ENCODE measurements at places on chromosomes 12 and 14. TPM values are rescaled to one million over a fixed set of nuclear protein-coding genes. Genes with fewer than 3 reads are reported as not detected.
A peak's percentile ranks its signal among the peaks of the same experiment; 100 is the strongest.

Gene PDE3A
- total RNA-seq: 3.4 TPM

Gene LMO3
- 8.2 TPM for total RNA-seq

Gene AQP6
- total RNA-seq: not detected

Gene LTBR
- 165 TPM for total RNA-seq

Gene RNASE7
- 44.4 TPM for total RNA-seq

Gene KRT74
- 28.3 TPM for total RNA-seq

Gene BCL2L14
- total RNA-seq: not detected

Gene TAS2R20
- 2.6 TPM for total RNA-seq

Gene SIX6
- not detected for total RNA-seq

- no peaks in the 10 kb centered on the region for H3K4me1 ChIP-seq
- H3K27me3 ChIP-seq: no peaks in the 10 kb centered on the region
- no peak for DNase-seq
- H3K36me3 ChIP-seq: peaks cover 17% of the 10 kb centered on the region
- H3K4me3 ChIP-seq: no peak overlapping the region
Observed at GRCh38 chr14:52781629-52782028, 9.8 kb downstream of the GNPNAT1 start.

- no peak for DNase-seq
- H3K36me3 ChIP-seq: peaks cover 32% of the 10 kb centered on the region
- H3K27me3 ChIP-seq: no peaks in the 10 kb centered on the region
- no peak overlapping the region for H3K27ac ChIP-seq
Observed at GRCh38 chr14:61749264-61749663, 13.0 kb upstream of the SNAPC1 start.

DNA sequence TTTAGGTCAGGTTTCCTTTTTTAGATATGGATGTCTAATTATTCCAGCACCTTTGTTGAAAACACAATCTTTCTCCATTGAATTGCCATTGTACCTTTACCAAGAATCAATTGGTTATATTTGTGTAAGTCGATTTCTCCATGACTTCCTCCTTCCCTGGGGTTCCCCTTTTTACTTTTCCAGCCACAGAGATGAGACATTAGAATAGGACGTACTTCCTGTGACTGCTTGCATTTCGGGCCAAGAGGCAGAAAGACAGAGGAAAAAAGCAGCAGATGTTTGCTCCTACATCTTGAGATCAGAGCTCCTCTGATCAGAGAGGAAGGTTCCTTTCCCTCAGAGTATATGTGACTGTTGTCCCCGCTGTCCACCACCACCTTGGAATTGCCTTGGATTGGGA, 453.7 kb upstream of the RGS6 start:
- peaks cover 23% of the 10 kb centered on the region for H3K4me1 ChIP-seq
- no peaks in the 10 kb centered on the region for H3K36me3 ChIP-seq
- no peak for DNase-seq
- no peak overlapping the region for H3K4me3 ChIP-seq

DNA sequence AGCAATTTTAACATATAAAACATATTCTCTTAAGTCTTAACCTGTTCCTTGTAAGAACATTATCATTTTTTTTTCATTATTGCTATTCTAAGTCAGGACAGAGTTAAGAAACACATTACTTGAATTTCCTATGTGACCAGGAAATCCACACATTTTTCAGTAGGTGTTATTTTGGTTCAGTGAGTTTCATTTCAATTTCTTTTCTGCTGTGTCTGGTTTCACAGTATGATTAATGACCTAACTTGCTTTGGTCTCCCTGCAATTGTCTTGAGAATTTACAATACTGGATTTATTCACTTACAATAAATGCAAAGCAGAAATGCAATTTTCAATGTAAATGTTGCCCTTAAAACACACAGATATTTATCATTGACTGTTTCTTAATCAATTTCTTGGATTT, 396.9 kb upstream of the TMTC1 start:
- no peaks in the 10 kb centered on the region for H3K36me3 ChIP-seq
- DNase-seq: no peak
- H3K4me3 ChIP-seq: no peak overlapping the region
- no peaks in the 10 kb centered on the region for H3K27me3 ChIP-seq
- no peaks in the 10 kb centered on the region for H3K4me1 ChIP-seq

GRCh38 chr12:133236144-133236543, 467 bp upstream of the ANHX start:
- H3K4me3 ChIP-seq: no peak overlapping the region
- H3K36me3 ChIP-seq: no peaks in the 10 kb centered on the region
- H3K27me3 ChIP-seq: peaks cover 3% of the 10 kb centered on the region
- no peak overlapping the region for H3K27ac ChIP-seq
- no peaks in the 10 kb centered on the region for H3K4me1 ChIP-seq

GRCh38 chr14:86334355-86334754, 804.4 kb downstream of the FLRT2 start:
- H3K4me3 ChIP-seq: no peak overlapping the region
- no peaks in the 10 kb centered on the region for H3K36me3 ChIP-seq
- H3K4me1 ChIP-seq: no peaks in the 10 kb centered on the region
- no peak overlapping the region for H3K27ac ChIP-seq
- DNase-seq: no peak
- H3K27me3 ChIP-seq: no peaks in the 10 kb centered on the region

DNA sequence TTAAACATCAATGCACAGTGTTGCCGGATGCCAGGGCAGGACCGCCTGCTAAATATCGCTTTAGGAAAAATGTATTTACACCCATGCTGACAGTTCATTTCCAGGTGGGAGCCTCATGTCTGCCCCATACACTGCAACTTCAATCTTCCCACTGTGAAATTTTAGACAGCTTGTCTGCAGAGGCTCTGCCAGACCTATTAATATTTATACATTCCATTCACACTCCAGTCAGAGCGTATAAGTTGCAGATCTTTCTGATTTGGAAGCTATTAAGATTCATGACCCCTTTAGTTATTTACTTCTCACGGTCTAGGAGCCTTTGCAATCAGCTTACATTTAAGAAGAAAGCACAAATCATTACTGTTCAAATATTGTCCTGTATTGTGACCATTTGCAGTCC, 357.4 kb downstream of the ATP23 start:
- no peak overlapping the region for H3K27ac ChIP-seq

GRCh38 chr12:115697340-115697739, 580.2 kb downstream of the MED13L start:
- no peak overlapping the region for H3K4me3 ChIP-seq
- H3K36me3 ChIP-seq: no peaks in the 10 kb centered on the region
- DNase-seq: no peak
- H3K4me1 ChIP-seq: no peaks in the 10 kb centered on the region

- no peaks in the 10 kb centered on the region for H3K4me1 ChIP-seq
- H3K4me3 ChIP-seq: no peak overlapping the region
- no peak overlapping the region for H3K27ac ChIP-seq
- no peak for DNase-seq
- no peaks in the 10 kb centered on the region for H3K36me3 ChIP-seq
Observed at GRCh38 chr14:92392711-92393110, 69.7 kb downstream of the SLC24A4 start.

DNA sequence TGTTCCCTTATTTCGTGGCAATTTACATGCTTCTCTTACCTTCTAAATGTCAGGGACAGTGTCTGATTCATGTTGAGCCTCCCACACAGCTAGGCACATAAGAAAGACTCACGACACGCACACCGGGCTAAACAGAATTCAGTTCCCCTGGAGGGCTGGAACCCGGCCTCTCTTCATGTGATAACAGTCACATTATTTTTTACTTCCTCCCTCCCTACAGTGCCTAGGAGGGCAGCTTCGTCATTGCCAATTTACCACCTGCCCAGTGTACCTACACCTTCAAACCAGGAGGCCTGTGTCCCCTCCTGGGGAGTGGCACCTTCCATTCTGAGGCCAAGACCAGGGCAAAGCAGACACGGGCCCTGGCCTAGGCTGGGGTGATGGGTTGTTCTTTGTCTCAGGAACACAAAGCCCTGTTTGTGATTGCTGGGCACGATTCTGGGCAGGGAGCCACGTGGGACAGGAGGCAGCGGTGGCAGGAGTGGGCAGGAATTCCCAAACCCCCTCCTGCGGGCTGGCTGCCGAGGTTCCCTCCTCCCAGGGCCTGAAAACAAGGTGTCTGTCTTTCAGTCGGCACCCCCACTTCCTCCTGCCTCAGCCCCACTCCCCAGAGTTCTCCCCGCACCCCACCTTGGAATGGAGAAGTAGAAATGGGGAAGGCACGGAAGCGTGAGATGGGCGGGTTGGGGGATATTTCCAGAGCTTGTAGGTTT, 6.8 kb upstream of the RASAL1 start:
- H3K27me3 ChIP-seq: peaks cover 6% of the 10 kb centered on the region
- H3K27ac ChIP-seq: peak overlapping the region; percentile 75
- peaks cover 17% of the 10 kb centered on the region for H3K4me1 ChIP-seq
- peak; percentile 74 for DNase-seq

DNA sequence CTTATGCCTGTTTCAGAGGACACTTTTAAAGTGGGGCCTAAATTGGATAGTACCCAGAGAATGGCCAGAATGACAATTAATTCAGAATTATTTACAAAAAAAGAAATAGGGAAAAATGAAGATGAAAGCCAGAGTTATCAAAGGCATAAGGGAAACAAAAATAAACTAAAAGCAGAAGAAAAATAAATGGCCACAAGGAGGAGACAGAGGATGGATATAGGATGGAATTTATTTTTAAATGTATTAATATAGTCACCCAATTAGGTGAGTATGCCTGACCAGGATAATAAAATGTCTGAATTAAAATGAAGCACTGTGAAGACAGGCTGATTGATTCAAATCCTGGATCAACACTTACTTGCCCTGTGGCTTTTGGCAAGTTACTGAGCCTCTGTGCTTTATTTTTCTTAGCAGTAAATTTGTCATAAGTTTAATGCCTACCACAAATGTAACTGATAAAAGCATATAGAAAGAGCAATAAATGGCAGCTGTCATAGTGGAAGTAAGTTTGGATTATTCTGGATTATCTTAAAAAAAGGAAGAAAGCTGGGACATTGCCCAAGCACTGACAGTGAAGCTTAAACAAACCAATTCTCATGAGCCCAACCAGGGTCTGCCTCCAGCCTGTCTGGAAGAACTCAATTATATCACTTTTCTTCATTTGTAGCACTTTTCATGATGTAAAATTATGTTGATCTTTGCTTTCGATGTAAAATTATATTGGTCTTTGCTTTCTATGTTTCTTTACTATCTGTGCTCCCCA, 3.5 kb downstream of the CLEC9A start:
- H3K27me3 ChIP-seq: no peaks in the 10 kb centered on the region
- H3K4me3 ChIP-seq: no peak overlapping the region
- no peak for DNase-seq
- H3K4me1 ChIP-seq: no peaks in the 10 kb centered on the region
- H3K36me3 ChIP-seq: no peaks in the 10 kb centered on the region

GRCh38 chr12:18837025-18837424, 99.1 kb downstream of the CAPZA3 start:
- no peaks in the 10 kb centered on the region for H3K4me1 ChIP-seq
- H3K4me3 ChIP-seq: no peak overlapping the region
- no peaks in the 10 kb centered on the region for H3K36me3 ChIP-seq
- no peak overlapping the region for H3K27ac ChIP-seq
- DNase-seq: no peak
- no peaks in the 10 kb centered on the region for H3K27me3 ChIP-seq

GRCh38 chr12:18457362-18457761, 196.0 kb downstream of the PIK3C2G start:
- H3K27me3 ChIP-seq: no peaks in the 10 kb centered on the region
- no peak overlapping the region for H3K4me3 ChIP-seq
- DNase-seq: no peak
- peaks cover 5% of the 10 kb centered on the region for H3K4me1 ChIP-seq
- no peak overlapping the region for H3K27ac ChIP-seq
- no peaks in the 10 kb centered on the region for H3K36me3 ChIP-seq

DNA sequence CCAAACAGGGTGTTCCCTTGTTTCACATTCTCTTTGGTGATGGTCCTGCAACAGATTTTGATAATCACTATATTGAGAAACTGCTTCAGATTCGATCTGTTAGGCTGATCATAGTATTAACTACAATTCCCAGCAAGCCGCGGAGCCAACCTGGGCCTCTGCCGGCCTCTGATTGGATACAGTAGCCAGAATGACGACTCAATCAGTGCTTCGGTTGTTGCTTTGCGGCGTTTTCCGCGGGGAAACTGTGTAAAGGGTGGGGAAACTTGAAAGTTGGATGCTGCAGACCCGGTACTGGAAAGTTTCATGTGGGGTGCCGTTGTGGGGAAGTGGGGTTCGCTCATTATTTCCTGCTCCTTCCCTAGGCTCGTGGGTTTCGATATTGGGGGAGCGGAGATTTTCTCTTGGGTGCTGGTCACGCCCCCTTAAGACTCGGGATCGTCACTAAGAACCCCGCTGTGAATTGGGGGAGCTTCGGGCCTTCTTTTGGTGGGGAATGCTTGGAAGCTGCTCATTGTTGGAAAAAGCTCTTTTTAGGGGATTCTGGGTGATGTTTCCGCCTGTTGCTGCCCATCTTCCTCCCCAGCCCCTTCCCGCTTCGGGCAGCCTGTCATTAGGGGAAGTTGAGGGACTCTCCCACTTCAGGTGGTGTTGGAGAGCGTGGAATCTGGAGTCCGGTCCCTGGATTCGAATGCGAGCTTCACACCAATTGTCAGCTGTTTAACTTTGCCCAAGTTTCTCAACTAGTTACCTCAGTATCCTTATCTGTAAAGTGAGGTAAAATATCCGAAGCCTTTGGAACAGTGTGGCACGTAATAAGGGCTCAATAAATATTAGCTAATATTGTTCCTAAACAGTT, at the start of gene RAD51B:
TSS of gene RAD51B (plus strand) at position 217 of the 859 bp plus-strand sequence.
- DNase-seq: peak; percentile 92
- peak within 1 kb of the TSS; percentile 88 for H3K4me3 ChIP-seq
- no peaks in the 10 kb centered on the region for H3K27me3 ChIP-seq
- peak within 1 kb of the TSS; percentile 40 for H3K27ac ChIP-seq

- no peak overlapping the region for H3K27ac ChIP-seq
- no peaks in the 10 kb centered on the region for H3K27me3 ChIP-seq
- peaks cover 12% of the 10 kb centered on the region for H3K4me1 ChIP-seq
- H3K36me3 ChIP-seq: peaks cover 42% of the 10 kb centered on the region
- DNase-seq: no peak
Observed at GRCh38 chr14:100140452-100141078, 18.9 kb downstream of the DEGS2 start.

GRCh38 chr14:72420749-72421474, 473.0 kb downstream of the DPF3 start:
- H3K36me3 ChIP-seq: no peaks in the 10 kb centered on the region
- peak; percentile 76 for DNase-seq
- no peak overlapping the region for H3K4me3 ChIP-seq
- no peaks in the 10 kb centered on the region for H3K27me3 ChIP-seq
- H3K27ac ChIP-seq: no peak overlapping the region

DNA sequence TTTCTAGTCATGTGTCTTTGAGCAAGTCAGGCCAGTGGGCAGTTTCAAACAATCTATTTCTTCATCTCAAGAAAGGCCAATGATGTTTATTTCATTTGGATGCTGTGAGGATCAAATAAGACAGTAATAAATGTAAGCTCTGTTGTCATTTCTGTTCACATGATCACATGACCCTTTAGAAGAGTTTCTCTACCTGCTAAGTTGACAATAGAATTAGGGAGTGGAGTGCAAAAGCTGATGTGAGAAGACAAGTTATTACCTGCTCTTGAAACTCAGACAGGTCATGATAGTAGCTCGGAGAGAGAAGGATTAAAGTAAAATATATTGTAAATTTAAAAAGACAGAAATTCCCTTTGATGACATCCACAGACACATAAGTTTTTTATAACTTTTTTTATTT, 37.3 kb upstream of the DCN start:
- H3K27me3 ChIP-seq: no peaks in the 10 kb centered on the region
- peaks cover 5% of the 10 kb centered on the region for H3K4me1 ChIP-seq
- no peak for DNase-seq
- H3K36me3 ChIP-seq: no peaks in the 10 kb centered on the region

GRCh38 chr14:93748208-93749075, 39.8 kb downstream of the PRIMA1 start:
- H3K36me3 ChIP-seq: no peaks in the 10 kb centered on the region
- no peak overlapping the region for H3K4me3 ChIP-seq
- DNase-seq: no peak
- H3K4me1 ChIP-seq: no peaks in the 10 kb centered on the region

GRCh38 chr12:42660968-42661937, 71.7 kb upstream of the PRICKLE1 start:
- no peaks in the 10 kb centered on the region for H3K4me1 ChIP-seq
- H3K27me3 ChIP-seq: no peaks in the 10 kb centered on the region
- no peak overlapping the region for H3K27ac ChIP-seq
- H3K4me3 ChIP-seq: no peak overlapping the region
- no peak for DNase-seq
